B cell (primary cell): ENCODE measurements at places on chromosomes 4 and X. TPM values are rescaled to one million over a fixed set of nuclear protein-coding genes. Genes with fewer than 3 reads are reported as not detected.
A peak's percentile ranks its signal among the peaks of the same experiment; 100 is the strongest.

The GPR119 gene
- total RNA-seq: not detected in 2 replicates

The STOX2 gene
- total RNA-seq: not detected in 2 replicates

- no peaks in the 10 kb centered on the region for H3K27me3 ChIP-seq
- H3K36me3 ChIP-seq: no peaks in the 10 kb centered on the region
- H3K27ac ChIP-seq: no peak overlapping the region
- H3K4me3 ChIP-seq: peak overlapping the region; percentile 37
These were observed 868 bp downstream of the DACH2 start for GRCh38 chrX:86149119-86149518.

GRCh38 chr4:24413311-24413784, 171.0 kb downstream of the DHX15 start:
- H3K36me3 ChIP-seq: no peaks in the 10 kb centered on the region
- DNase-seq: no peak
- peaks cover 4% of the 10 kb centered on the region for H3K27me3 ChIP-seq
- H3K4me3 ChIP-seq: no peak overlapping the region
- no peak overlapping the region for H3K27ac ChIP-seq

- H3K27me3 ChIP-seq: no peaks in the 10 kb centered on the region
- no peaks in the 10 kb centered on the region for H3K36me3 ChIP-seq
- no peak overlapping the region for H3K27ac ChIP-seq
- H3K4me3 ChIP-seq: no peak overlapping the region
These were observed 11.3 kb upstream of the DHX15 start for GRCh38 chr4:24595659-24596058.
